ENCODE measurements at places on chromosomes 2 and 18.

DNA sequence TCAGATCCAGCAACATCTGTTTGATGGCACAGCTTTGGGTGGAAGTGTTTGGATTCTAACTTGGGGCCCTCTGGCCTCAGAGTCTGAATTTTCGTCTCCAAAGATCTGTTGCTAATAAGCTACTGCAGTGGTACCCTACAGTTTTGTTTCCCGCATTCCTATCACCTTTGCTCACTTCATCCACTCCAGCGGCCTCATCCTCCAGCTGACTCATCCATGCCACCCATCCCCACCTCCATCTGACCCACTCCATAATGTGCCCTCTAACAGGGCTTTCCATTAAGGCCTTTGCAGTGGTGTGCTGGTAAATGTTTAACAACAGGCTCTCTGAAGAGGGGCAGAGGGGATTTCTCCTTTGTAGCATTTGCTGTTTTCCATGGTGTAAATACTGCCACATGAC lies 225.5 kb downstream of the TGIF1 start:
- no peak for DNase-seq

DNA sequence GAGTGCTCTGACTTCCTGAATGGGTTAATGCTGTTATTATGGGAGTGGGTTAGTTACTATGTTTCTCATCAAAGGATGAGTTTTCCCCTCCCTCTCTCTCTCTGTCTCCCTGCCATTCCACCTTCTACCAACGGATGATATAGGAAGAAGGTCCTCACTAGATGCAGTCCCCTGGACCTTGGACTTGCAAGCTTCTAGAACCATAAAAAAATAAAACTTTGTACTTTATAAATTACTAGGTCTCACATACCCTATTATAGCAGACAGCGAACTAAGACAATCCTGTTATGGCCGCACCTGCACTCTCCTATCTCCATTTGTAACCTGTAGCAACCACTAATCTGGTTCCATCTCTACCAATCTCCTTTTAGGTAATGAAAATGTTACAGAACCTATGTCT lies 564.9 kb downstream of the CNTNAP5 start:
- DNase-seq, result no peak

- no peak for DNase-seq
These were observed 444.3 kb downstream of the RND3 start for GRCh38 chr2:150043172-150043500.

- no peak for DNase-seq
These were observed 93.5 kb downstream of the CAPN13 start for GRCh38 chr2:30713698-30714097.

DNA sequence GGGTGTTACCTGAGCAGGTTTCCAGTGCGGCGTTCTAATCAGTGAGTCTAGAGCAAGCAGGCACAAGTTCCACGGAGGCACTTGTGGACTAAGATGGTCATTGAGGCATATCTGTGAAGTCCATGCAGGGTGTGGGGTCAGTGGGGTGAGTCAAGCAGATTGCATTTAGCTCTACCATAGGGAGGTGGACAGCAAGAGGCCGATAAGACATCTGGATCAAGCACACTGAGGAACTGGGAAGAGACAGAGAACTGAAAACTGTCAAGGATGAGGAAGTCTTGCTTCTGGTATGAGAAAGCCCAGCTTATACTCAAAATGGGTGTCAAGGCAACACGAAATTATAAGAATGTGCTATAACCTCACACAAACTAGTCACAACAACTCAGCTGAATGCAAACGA lies 61.2 kb upstream of the SLC39A10 start:
- DNase-seq, result no peak
